ENCODE measurements at places on chromosomes 13 and 19.

- no peak for DNase-seq
These were observed 488 bp upstream of the EEF2 start for GRCh38 chr19:3985643-3986259.

GRCh38 chr19:19747357-19748220 is 14.7 kb upstream of the ZNF14 start:
- DNase-seq, result no peak

DNA sequence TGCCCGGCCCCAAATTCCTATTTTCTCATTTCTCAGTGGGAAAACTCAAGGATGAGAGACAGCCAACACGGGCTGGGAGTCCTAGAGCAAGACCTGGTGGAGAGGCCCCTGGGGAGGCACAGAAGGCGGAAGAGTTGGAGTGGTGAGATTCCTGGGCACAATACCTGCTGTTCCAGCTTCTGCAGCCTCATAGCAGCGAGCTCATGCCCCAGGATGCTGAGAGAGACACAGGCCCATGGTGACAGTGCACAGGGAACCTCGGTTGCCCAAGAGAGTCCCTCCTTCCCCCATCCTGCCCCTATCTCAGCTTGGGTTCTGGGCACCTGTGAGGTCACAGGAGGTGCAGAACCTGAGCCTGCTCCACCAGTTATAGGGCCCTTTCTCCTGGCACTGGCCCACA is 1.4 kb downstream of the TULP2 start:
- no peak for DNase-seq

GRCh38 chr13:30371649-30372265 is 50.5 kb upstream of the UBE2L5 start:
- peak; percentile 66 for DNase-seq

GRCh38 chr19:2016041-2016807 is 710 bp upstream of the BTBD2 start:
- peak; percentile 62 for DNase-seq

Data from H4 (cell line).